ENCODE measurements at places on chromosomes 16 and 17. TPM values are rescaled to one million over a fixed set of nuclear protein-coding genes. Genes with fewer than 3 reads are reported as not detected.

DNA sequence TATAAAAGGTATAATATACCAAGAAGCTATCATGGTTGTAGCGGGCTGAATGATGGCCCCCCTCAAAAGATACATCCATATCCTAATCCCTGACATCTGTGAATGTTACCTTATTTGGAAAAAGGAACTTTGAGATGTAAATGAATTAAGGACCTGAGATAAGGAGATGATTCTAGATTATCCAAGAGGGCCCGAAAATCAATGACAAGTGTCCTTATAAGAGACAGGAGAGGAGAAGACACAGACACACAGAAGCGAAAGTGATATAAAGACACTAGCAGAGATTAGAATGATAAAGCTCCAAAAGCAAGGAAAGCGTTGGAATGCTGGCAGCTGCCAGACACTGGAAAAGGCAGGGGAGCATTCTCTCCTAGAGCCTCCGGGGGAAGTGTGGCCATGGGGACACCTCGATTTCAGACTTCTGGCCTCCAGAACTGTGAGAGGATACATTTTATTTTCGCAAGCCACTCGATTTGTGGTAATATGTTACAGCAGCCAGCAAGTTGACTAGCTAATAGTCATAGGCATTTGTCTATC, 12.5 kb upstream of the GP1BA start:
- H3K4me3 ChIP-seq: no peak overlapping the region
- no peaks in the 10 kb centered on the region for H3K27me3 ChIP-seq
- no peak for DNase-seq
- H3K36me3 ChIP-seq: no peaks in the 10 kb centered on the region
- H3K27ac ChIP-seq: no peak overlapping the region

SLC16A13 gene
- total RNA-seq: 1.8 TPM

CACNB1 gene
- 18.8 TPM for total RNA-seq

- peaks cover 6% of the 10 kb centered on the region for H3K27me3 ChIP-seq
Observed at GRCh38 chr17:49201481-49201927, 8.9 kb downstream of the GNGT2 start.

DNA sequence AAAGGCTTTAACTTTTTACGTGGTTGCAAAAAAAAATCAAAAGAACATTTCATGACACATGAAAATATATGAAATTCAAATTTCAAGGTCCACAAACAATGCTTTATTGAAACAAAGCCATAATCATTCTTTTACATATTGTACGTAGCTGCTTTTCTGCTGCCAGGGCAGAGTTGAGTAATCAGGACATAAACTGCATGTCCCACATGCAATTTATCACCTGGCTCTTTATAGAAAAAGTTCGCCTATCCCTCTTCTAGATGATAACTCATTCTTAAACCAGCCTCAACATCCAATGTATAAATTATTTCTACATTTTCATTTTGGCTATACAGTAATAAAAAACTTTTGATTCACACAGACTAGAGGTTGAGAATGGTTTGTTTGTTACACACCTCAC, 154.9 kb downstream of the AXIN2 start:
- H3K4me3 ChIP-seq: no peak overlapping the region
- H3K4me1 ChIP-seq: no peaks in the 10 kb centered on the region
- no peaks in the 10 kb centered on the region for H3K36me3 ChIP-seq

SP2 gene
- total RNA-seq: 5.9 TPM

Measured in tibial nerve (tissue), 4 donors.